ENCODE measurements at places on chromosomes 12 and 14.
A peak's percentile ranks its signal among the peaks of the same experiment; 100 is the strongest.

GRCh38 chr12:58896278-58896677 lies 24.0 kb downstream of the LRIG3 start:
- no peak for DNase-seq

- no peak for DNase-seq
These were observed 1922.3 kb upstream of the FLRT2 start for GRCh38 chr14:83607682-83608081.

DNA sequence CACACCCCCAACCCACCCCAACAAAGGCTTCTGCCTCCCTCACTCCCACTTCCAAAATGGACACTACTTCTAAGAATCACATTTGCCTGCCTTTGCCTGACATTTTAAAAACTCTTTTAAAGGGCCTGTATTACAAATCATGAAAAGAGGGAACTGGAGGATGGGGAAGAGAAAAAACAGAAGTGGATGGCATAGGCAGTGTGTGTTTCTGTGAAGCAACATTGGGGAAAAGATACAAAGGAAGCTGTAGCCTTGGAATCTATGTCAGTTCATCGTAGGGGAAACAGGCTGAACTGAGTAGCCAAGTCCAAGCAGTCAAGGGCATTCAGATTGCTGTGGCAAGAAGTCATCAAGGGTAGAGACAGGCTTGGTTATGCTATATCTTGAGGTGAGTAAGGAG lies 273.9 kb downstream of the BTG1 start:
- DNase-seq, result no peak

DNA sequence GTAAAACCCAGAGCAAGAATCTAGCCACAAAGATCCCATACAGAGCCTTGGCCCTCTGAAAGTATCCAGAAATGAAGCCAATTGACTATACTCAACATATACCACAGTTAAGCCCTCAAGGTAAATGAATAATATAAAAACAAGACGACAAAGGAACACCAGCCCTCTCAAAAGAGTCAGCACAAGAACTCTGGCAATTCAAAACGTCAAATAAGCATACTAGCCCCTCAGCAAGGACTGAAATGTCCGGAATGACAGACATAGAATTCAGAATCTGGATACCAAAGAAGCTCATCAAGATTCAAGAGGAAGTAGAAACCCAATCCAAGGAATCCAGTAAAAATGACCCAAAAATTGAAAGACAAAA lies 49.9 kb downstream of the GTF2A1 start:
- DNase-seq, result no peak

DNA sequence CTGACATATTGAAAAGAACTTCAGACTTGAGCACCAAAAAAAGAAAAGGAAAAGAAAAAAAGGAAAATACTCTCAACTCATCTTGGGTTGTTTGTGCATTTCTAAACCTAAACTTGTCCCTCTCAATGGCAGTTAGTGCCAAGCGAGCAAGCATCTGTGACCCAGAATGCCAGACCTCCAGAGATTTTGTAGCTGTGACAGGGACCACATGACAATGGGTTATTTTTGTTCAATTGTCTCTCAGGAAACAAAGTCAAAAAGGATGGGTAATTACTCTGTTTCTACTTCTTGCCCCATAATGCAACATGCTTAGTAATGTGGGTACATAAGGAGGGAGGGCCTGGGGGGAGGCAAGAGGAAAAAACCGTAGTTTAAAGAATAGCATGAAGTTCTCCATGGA lies 285.7 kb upstream of the RTL1 start:
- DNase-seq, result no peak

DNA sequence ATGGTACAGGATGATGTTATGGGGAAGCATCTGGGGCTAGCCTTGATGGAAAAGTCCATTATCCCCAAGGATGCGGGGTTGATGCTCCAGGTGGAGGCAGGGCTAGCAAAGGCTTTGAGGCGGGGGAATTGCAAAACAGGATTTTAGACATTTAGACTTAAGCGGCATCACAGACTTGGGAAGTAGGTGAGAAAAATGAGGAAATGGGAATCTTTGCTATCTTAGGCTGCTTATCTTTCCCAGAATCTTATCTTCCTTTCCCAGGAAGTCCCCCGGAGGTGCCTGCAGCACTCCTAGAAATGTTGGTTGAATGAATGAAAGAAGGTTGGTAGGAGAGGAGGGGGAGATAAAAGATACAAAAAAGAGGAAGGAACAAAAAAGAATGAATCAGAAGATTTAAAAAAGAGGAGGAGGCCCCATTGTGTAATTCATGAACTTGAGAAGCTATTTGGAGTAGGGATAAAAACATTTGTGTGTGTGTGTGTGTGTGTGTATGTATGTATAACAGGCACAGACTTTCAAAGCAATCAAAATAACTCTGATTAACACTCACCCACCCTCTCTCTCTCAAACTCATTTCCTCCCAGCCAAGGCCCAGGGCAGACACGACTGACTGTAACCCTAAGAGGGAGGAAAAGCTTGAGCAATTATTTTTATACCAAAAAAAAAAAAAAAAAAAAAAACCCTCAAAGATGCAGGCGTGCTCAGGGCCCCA lies 62.5 kb upstream of the TBX3 start:
- DNase-seq, result no peak

- DNase-seq, result no peak
These were observed 5.2 kb upstream of the CNPY2 start for GRCh38 chr12:56321027-56321426.

DNA sequence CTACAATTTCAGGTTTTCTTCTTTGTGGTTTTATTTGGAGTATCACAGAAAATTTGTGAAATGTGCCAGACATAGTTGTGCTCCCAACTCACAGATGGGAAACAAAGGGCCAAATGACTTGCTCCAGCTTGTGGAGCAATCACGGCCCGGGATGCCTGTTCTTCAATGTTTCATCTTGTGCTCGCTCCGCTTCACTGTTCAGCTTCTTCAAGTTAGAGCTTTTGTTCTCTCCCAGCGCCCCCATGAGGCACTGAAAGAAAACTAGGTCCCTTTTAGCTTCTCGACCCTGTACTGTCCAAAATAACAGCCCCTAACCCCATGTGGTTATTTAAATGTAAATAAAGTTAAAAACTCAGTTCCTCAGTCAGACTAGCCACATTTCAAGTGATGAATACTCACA lies 187.9 kb upstream of the STXBP6 start:
- peak; percentile 35 for DNase-seq

Data from right hindlimb (tissue), 1 donor.